ENCODE measurements at places on chromosomes 1 and 21.

DNA sequence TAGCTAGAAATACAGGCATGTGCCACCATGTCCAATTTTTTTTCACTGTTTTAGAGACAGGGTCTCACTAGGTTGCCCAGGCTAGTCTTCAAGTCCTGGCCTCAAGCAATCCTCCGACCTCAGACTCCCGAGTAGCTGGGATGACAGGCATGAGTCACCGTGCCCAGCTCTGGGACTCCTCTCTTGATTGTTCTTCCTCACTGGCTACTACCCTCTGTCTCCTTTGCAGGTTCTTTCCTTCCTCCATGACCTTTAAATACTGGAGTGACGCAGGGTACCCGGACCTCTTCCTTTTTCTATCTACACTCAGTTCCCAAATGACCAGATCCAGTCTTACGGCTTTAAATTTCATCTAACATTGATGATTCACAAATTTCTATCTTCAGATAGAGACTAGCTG, 34.9 kb downstream of the ASH1L start:
- no peak for DNase-seq

GRCh38 chr1:209688746-209689234, 13.6 kb downstream of the G0S2 start:
- no peak for DNase-seq

DNA sequence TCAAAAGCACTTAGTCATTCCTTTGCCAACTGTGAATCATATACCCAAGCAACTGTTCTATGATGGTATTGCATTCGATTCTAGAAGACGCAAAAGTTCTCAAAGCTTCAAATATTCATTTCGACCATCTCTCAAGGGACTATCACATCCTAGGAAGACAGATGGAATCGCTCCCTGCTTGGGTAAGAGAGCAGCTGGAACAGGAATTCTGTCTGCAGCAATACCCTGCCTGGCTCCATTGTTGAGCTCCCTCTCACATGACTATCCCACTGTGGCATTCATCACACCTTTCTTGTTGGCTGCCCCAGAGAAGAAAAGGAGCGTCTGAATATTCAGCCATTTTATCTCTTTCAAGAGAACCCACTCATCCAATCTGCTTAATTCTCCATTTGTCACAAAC, 397.7 kb downstream of the NTNG1 start:
- DNase-seq = no peak

GRCh38 chr1:154923695-154924094, 12.8 kb downstream of the PMVK start:
- no peak for DNase-seq

DNA sequence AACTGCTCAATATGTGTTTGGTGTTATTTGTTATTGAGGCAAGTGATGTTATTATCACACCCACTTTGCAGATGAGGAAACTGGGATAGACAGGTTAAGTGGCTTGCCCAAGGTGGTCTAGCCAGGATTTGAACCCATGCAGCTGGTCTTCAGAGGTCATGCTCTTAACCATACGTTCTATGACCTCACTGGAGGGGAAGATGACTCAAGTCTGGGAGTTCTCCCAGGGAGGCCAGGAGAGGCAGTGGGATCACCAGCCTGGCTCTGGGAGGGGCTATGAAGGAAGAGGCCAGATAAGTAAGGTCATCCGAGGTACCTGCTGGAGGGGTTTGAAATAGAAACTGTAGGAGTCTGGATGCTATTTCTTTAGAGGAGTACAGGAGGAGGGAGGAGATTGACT, 95.3 kb downstream of the NAV1 start:
- no peak for DNase-seq

DNA sequence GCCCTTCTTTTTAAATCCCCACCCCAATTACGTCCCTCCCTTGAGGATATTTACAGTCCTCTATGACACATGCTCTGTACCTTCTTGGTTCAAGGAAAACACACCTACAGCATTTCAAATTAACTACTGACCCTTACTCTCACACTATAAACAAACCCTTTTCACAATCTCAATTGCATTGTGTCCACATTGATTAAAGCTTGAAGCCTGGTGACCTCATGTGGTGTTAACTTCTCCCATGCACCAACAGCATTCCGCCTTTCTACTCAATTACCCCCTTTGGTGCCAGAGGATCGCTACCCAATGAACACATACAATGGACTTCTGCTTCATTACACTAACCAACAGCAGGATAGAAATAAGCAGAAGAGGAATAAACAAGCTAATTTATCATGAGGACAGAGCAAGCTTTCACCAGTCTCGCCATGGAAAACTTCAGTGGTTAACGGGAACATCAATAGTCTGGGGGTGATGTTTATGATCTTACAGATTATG, 15.2 kb downstream of the WLS start:
- no peak for DNase-seq

GRCh38 chr1:53180226-53180625, 16.4 kb upstream of the CPT2 start:
- DNase-seq = no peak

DNA sequence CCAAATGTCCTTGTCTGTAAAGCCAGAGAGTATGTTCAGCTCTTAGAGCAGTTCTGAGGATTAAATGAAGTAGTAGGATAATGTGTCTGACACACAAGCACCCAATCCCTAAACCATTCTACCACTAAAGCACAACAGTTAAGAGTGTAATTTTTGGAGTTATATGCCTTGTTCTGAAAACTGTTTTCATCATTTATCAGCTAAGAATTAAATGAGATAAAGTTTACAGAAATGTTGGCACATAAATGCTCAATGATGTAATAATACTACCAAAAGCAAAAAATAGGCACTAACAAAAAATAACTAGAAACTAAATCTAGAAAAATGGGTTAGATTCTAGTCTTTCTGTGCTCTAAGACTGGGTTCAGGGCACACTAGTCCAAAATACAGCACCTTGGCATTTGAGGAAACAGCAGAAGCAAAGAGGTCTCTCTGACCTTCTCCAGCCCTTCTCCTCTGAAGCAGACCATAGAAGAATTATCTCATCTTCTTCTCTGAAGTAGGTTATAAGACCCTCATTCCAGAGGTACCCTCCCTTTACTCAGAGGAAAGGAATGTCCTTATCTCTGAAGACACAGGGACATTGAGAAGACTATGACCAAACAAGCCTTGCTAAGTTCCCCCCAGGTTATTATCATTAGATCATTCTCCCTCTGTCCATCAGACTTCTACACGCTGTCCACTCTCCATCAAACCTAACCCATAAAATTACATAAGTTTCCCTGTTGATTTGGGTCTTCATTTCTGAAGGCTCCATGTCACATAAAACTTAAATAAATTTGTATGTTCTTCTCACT, 20.6 kb downstream of the ABL2 start:
- no peak for DNase-seq

- DNase-seq = no peak
These were observed 665.7 kb downstream of the MRPL39 start for GRCh38 chr21:24941316-24942185.

DNA sequence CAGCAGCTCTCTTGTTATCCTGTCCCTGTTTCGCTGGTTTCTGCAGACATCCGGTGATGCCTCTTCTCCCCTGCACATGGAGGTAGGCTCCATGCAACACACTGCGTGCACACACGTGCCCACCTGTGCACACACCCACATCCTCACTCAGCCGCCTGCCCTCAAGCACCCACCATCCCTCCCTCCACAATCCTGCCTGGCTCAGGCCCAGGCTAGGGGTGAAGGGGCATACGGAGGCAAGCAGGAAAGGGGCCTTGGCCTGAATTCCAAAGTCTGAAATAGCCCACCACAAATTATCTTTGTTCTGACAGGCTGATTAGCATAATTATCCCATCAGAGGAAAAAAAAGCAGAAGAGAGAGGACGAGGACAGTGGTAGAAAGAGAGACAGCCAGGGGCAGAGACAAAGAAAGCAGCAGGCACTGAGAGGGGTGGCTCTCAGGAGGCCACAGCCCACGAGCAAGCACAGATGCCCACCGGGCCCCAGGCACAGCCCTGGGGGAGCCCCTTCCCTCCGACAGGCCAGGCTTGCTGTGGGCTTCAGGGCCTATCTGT, 73.2 kb downstream of the GRIK3 start:
- no peak for DNase-seq

DNA sequence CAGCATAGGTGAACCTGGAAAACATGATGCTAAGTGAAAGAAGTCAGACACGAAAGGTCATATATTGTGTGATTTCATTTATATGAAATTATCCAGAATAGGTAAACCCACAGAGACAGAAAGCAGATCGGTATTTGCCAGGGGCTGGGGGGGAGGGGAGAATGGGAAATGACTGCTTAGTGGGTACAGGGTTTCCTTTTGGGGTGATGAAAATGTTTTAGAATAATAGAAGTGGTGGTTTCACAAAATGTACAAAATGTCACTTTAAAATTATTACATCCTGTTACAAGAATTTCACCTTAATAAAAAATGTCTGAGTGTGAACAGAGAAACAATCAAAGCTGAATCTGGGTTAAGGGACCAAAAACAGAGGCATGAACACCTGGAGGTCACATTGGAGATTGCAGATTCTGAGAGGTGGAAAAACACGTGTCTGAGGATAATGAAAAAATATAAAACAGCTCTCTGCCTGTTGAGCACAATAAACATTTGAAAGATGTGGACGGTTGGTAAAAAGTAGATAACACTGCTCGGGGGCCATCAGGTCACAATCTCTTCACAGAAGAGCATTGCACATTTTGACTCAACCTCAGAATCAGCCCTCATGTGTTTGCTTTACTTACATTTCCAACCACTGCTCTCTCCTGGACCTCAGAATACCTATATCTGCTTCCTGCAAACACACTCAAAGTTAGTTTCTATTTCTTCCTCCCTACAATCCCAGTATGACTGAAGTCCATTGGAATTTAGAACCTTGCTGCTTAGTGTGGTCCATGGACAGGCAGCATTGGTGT, 3.2 kb downstream of the SLAMF6 start:
- DNase-seq = peak; percentile 80

DNA sequence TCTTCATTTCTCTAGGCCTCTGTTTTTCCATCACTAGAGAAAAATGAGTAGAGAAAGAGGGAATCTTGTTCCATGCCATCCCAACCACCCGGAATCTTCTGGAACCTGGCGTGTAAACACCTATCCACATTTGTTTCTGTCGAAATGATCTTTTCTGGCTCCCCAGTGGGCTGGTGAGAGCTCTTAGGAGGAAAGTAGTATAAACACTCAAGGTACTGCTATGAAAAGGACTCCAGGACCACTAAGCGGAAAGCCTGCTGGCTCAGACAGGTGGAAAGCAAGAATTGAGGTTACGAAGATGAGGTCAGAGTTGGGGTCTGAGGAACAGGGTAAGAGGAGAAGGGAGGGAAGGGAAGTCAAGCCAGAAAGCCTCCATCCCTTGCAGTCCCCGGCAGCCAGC, 90.8 kb downstream of the PLXNA2 start:
- DNase-seq = no peak

DNA sequence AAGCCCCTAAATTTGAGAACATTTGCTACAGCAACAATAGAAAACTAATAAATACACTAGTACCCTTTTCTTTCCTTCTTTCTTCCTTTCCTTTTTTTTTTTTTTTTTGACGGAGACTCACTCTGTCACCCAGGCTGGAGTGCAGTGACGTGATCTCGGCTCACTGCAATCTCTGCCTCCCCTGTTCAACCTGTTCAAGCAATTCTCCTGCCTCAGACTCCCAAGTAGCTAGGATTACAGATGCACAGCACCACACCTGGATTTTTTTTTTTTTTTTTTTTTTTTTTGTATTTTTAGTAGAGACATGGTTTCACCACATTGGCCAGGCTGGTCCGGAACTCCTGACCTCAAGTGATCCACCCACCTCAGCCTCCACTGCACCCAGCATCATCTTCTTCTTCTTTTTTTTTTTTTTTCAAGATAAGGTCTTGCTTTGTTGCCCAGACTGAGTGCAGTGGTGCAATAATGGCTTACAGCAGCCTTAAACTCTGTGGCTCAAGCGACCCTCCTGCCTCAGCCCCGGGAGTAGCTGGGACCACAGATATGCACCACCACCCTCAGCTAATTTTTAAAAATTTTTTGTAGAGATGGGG, 19.6 kb upstream of the CBR3 start:
- DNase-seq = no peak

DNA sequence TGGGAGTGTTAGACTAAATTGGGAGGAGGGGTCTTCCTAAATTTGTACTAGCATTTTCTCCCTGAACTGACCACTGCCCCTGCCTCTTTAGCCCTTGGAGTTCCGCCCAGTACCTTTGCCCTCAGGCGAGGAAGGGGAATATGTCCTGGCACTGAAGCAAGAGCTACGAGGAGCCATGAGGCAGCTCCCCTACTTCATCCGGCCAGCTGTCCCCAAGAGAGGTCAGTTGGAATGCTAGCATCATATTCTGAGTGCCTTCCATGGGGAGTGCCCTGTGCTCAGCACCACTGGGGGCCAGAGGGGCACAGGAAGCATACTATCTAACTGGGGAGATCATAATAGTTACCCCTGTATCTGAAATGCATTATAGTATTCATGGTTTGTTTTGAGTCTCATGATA, 10.7 kb downstream of the POLR3GL start:
- no peak for DNase-seq

DNA sequence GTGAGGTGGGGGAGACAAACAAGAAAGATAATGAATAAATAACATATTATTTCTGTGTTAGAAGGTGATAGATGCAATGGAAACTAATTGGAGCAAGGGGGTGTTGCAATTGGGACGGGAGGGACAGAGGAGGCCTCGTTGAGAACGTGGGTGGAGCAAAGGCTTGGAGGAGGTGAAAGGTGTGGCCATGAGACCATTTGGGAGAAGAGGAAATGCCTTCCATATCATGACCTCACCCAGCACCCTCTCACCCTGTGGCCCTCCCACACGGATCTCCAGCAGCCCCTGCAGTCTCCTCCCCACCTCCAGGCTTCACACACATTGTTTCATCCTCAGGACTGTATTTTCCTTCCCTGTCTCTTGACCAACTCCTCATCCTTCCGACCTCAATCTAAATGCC, 85.3 kb upstream of the ARHGAP29 start:
- no peak for DNase-seq

DNA sequence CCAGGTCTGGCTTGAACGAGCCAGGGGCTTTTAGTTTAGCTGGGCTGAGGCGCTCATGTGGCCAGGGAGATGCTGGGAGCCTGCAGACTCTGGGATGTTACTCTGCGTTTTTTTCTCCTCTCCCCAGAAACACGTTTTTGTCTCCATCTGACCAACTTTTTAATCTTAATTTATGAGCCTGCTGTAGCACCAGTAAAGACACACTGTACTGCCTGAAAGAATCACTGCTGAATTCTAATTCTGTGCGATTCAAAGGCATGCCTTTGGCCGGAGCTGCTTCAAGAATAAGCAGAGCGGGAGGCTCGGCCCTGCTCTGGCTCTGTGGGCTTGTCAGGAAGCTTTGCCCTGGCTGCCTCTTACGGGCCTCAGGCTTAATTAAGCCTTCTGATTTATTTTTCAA, 129.5 kb downstream of the CAMTA1 start:
- no peak for DNase-seq

DNA sequence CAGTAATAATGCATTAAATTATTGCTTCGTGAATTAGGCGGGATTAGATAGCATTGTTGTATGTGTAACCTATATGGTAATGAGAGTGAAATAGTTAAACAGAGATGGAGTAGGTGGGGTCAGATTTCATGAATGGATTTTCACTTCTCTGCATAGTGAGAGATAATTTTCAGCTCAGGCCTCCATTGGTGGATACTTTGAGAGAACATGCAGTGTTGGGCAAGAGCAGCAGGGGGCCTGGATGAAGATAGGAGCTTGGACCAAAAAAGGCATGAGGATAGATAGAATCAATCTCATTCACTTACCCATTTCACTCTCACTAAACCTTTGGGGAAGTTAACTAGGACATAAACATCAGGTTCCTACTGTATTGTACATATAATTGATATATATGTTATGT, 39.5 kb upstream of the C1orf87 start:
- DNase-seq = no peak

Data from Jurkat, Clone E6-1 (cell line).